NCI-H526 treated with DMSO at 0.1 percent for 48 hours (cell line): ENCODE measurements at places on chromosomes 16 and 17.

DNA sequence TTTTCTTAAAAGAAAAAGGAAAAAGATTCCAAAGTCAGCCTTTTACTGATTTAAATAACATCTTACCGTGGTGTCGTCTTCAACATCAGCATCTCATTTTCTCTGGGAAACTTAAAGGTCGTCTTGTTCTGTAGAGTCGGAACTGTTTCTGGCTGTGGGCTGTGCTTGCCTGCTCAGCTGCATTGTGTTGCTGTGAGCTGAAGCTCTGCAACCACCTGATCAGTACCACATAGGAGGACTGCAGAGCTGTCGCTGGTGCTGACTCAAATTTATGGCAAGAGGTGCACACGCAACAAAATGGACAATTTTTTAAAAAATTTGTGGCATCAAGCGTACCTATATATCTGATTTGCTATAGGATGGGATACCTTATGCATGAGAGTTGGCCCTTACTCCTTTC lies at the start of gene OMG:
Gene OMG, minus strand, starts transcription at position 150 of the 400 bp plus-strand sequence. CDS start 908 bp downstream, outside the sequence.
- peak; percentile 92 for DNase-seq

GRCh38 chr17:13597723-13598347 lies 3.9 kb downstream of the HS3ST3A1 start:
- DNase-seq, result no peak

DNA sequence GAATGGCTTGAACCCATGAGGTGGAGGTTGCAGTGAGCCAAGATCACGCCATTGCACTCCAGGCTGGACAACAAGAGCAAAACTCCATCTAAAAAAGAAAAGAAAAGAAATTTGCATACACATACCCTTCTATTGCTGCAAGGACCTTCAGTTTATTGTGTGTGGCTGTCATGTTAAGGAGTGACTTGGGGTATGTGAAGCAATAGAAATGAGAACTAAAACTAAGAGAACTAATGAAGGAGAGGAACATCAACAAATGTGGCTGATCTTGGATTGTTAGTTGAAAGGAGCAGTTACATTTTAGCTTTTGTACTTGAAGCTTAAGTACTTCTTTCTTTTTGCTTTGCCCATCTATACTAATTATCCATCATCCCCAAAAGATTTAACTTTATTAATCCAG lies 12.7 kb upstream of the NSRP1 start:
- DNase-seq, result no peak

- DNase-seq, result no peak
Observed at GRCh38 chr16:28011971-28012445, 51.5 kb downstream of the GSG1L start.

DNA sequence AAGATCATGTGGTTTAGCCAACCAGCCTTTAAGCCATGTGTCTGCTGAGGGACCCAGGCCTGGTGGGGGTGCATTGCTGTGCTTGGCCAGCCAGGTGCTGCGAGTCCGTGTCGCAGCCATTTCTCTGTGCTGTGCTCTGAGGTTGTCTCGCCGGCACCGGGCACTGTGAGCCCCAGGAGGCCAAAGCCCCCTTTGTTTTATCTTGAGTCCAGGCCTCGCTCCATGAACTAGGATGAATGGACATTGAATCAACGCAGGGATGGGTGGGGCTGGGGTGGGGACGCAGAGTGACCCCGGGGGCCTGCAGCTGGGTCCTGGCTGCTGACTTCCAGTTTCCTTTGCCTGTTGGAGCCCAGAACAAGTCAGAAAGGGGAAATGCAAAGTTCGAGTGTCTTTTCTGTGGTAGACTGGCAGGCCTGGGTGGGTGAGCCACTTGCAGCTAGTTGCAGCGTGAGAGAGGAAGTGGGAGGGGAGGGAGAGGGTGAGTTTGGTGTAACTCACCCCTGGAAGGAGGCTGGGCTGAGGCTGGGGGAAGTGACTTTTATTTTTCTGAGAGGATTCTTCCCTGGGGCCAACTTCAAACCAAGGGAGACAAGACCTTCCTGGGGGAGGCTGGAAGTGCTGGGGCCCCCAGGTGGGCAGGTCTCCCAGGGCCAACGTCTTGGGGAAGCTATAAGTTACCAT lies 324.7 kb downstream of the SEC14L1 start:
- DNase-seq, result no peak

DNA sequence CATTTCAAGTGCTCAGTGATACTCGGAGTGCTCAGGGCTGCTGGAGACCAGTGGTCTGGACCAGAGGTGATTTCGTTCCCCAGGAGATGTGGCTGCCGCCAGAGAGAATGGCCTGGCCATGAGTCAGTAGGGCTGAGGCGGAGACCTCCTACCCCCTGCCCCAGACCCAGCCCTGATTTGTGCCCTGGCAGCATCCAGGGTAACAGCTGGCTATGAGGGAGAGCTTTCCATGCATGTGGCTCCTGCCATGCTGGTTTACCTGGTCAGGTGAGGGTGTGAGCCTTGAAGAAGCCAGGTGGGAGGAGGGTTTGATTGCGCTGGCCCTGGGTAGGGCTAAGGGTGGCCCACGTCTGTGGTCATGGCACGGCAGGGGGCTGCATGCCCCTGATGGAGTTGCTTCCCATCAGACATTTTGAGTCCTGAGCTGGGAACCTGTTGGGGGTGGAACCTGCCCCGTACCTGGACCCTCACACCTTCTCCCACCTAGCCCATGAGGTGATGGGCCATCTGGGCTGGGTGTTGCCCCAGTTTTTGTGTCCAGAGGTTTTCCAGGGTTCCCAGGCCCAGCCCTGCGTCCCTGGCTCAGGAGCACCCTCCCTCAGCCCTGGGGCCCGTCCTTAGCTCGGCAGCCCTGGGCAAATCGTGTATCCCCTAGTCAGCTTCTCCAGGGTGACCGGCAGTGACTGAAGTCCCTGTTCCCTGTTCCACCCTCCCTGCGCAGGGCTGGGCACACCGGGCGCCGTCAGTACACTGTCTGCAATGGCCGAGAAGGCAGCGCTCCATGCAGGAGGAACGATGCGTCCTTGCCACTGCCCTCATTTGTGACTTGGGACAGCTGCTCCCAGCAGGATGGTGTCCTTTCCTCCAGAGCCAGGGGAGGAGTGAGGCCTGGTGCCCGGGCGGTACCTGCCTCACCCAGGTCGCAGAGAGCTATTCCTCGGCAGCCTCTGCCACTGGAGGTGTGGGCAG lies 9.0 kb upstream of the CSNK1D start:
- DNase-seq, result no peak

DNA sequence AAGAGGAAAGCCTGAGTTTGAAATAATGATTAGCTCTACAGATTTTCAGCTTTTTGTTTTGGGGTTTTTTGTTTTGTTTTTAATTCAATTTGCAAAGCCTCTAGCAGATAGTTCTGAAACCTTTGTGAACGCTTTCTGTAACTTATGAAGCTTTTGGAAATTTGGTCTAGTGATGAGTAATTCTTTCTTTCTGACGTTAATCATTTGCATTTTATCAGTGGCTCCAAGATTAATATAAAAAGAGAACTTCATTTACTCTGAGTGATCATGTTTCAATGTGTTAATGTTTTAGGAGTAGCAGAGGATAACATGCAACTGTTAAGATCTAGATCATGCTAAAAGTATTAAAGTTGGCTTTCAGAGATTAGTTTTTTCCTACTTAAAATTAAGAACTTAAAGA lies 160.3 kb upstream of the TBX2 start:
- no peak for DNase-seq

DNA sequence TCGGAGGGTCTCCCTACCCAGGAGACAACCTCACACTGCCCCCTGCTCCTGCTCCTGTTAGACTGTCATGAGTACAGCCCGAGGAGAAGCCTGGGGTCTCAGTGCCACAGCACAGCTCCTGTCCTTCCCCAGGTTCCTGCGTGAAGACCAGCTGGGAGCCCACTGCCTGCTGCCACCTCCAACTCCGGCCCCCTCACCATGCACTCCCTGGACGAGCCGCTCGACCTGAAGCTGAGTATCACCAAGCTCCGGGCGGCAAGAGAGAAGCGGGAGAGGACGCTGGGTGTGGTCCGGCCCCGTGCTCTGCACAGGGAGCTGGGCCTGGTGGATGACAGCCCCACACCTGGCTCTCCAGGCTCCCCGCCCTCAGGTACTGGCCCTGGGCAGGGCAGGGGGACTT lies 16.2 kb downstream of the GLIS2 start:
- no peak for DNase-seq

DNA sequence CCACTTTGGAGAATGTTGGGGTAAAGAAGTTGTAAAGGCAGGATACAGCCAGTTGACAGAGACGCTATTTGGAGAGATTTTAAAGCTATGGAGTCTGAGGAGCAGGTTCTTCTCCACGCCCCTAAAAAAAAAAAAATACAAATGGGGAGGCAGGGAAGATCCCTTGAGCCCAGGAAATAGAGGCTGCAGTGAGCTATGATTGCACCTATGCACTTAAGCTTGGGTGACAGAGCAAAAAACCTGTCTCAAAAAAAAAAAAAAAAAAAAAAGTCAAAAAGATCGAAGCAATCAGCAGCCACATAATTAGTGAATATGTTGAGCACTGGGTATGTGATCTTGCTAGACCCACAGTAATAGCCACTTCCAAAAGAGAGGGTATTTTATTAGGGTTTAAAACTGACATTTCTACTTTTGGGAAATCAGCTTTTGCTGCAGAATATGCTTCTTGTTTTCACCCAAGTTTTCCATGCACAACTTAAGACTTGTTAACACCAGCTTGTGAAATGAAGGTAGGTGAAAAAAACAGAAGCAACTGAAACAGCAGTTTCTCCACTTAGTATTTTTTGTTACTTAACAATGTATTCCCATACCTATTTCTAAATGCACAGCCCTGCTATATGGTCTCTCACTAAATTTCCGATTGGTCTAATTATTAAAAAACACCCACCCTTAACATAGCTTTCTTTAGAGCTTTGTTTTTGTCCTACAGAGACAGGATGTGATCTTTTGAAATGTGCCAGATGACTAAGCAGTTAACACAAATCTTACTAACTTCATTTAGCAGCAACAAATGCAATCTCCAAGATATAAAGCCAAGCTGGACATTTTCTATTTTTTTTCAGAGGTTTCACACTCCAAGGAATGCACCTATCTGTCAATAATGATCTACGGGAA lies 2.5 kb upstream of the ARL6IP1 start:
- DNase-seq, result no peak

GRCh38 chr17:55273579-55274354 lies 9.0 kb downstream of the HLF start:
- DNase-seq, result no peak
